ENCODE measurements at places on chromosomes 7 and 10.

DNA sequence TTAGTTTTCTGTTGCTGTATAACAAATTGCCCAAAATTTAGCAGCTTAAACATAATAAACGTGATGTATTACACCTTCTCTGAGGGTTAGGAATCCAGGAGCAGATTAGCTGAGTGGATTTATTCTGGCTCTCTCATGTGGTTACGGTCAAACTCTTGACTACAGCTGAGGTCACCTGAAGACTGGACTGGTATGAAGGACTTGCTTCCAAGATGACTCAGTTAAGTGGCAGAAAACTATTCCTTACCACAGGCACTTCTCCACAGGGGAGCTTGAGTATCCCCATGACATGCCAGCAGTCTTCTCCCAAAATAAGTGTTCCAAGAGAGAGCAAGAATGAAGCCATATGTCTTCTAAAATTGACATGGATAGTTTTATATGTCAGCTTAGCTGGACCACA lies 957.2 kb upstream of the GHITM start:
- no peak for DNase-seq

DNA sequence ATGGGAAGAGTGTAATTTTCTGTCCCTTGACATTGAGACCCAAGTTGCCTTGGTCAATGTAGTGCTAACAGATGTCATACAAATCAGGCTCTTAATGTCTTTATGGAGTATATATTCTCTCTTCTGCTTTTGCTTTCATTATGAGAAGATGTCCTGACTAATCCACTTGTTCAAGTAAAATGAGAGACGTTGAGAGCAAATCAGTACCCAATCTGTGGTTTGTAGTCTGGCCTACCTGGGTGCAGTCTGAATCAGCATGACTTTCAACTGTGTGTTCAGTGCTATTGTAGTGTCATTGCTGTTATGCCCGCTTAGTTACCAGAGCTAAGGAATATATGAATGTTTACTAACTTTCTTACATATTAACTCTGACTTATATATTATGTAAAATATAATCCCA lies 612.4 kb downstream of the ANKRD7 start:
- DNase-seq, result no peak

GRCh38 chr7:28623105-28623730 lies 210.9 kb downstream of the CREB5 start:
- no peak for DNase-seq

DNA sequence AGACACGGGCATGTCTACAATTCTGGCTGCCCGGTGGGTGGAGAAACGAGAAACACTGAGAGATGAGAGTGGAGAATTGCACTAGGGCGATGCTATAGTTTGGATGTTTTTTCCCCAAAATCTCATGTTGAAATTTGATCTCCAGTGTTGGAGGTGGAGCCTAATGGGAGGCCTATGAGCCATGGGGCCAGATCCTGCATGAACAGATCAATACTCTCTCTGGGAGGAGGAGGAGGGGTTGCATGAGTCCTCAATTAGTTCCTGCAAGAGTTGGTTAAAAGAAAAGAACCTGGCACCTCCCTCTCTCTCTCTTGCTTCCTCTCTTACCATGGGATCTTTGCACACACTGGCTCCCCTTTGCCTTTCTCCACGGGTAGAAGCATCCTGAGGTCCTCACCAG lies 299.1 kb downstream of the CALN1 start:
- DNase-seq, result no peak

DNA sequence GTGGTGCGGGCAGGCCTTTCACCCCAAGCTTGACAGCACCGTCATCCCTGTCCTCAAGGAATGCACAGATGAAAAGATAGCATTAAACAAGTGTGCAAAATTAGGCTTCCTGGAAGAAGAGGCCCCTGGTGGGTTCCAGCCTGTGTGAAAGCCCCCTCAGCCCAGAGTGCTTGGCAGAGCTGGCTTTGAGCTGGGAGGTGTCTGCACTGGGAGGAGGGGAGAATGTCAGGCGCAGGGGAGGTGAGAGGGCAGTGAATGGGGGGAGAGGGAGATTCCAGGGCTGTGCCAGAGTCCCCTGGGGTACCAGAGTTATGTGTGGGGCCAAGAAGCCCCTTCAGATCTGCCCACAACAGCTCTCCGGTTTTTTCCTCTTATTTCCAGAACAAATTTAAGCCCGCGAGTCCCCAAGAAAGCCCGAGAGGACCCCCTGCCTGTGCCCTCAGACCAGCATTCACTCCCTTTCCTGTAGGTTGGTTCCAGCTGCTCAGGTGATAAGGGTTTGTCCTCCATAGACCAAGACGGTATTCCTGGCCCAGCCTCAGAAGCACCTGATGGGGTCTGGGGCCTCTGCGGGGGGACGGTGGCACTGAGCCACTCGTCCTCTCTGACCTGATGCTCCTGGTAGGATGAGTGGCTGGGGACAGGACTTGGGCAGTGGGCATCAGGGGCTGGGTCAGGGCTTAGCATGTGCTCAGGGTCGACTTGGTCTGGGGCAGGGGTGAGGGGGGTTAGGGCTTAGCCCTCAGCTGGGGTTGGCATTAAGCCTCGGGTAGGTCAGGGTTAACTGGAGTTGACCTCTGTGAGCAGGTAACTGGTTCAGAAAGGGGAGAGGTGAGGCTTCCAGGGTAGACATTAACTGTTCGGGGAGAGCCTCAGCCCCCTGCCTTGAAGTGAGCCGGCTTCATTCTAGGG lies 43.4 kb downstream of the ADCYAP1R1 start:
- DNase-seq, result no peak

- DNase-seq, result peak; percentile 56
Observed at GRCh38 chr7:13144673-13145072, 457.2 kb downstream of the ARL4A start.

GRCh38 chr10:124864421-124865193 lies 63.0 kb downstream of the ABRAXAS2 start:
- no peak for DNase-seq

DNA sequence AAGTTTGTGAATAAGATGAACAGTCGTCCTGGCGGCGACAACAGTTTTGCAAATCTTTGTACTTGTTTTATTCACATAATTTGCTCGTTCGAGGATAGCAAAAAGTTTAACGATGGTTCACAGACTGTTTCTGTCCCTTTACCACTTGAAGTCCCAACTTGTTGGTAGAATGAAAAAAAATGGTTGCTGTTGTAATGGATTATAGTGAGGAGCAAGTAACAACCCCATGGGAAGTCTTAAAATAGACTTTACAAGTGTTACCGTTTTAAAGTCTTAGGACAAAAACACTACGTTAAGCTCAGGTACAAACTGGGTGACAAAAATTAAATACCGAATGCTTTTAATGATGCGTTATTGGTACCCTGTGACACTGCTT lies 589 bp downstream of the LSM8 start:
- DNase-seq, result peak; percentile 10

- no peak for DNase-seq
Observed at GRCh38 chr10:13733071-13733470, 146.3 kb downstream of the PRPF18 start.

DNA sequence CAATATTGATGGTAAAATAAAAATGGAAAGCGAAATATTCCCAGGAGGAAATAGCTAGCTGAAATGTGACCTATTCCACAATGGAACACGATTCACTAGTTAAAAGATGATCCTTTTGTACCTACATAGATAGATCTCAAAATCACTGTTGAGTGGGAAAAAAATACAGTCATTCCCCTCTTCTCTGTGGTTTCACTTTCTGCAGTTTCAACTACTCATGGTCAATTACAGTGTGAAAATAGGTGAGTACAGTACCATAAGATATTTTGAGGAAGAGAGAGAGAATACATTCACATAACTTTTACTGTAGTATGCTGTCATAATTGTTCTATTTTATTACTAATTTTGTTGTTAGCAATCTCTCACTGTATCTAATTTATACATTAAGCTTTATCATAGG lies 56.0 kb upstream of the COL13A1 start:
- no peak for DNase-seq
